ENCODE measurements at places on chromosomes 3 and 15.

- DNase-seq = no peak
Observed at GRCh38 chr3:72171463-72171881, 386.5 kb upstream of the PROK2 start.

DNA sequence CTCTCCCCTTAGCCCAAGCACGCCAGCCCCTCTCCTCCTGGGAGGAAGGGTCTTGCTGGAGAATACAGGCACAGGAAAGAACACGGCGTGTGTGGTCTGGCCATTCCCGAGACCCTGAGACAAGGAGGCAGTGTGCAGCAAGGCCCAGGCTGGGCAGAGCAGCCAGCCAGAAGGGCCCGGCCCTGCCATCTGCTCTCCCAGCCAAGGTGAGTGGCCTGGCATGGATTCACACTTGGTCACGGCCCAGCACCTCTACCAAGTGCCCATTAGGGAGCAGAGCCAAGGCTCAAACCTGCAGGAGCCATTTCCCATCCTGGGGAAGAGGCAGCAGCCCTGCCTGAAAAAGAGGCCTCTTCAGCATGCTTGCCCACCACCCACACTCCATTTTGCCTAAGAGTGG is 28.6 kb downstream of the MEGF11 start:
- no peak for DNase-seq

- DNase-seq = no peak
Observed at GRCh38 chr3:128563439-128563838, 70.4 kb upstream of the GATA2 start.

DNA sequence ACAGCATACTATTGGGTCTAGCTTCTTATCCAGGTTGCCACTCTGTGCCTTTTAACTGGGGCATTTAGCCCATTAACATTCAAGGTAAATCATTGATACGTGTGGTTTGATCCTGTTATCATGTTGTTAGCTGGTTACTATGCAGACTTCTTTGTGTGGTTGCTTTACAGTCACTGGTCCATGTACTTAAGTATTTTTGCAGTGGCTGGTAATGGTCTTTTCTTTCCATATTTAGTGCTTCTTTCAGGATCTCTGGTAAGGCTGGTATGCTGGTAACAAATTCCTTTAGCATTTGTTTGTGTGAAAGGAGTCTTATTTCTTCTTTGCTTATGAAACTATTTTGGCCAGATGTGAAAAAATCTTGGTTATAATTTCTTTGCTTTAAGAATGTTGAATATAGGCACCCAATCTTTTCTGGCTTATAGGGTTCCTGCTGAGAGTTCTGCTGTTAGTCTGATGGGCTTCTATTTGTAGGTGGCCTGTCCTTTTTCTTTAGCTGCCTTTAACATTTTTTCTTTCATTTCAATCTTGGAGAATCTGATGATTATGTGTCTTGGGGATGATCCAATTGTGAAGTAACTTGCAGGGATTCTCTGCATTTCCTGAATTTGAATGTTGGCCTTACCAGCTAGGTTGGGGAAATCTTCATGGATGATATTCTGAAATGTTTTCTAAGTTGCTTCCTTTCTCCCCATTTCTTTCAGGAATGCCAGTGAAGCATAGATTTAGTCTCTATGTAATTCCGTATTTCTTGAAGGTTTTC is 39.3 kb downstream of the CCR1 start:
- DNase-seq = peak; percentile 34

DNA sequence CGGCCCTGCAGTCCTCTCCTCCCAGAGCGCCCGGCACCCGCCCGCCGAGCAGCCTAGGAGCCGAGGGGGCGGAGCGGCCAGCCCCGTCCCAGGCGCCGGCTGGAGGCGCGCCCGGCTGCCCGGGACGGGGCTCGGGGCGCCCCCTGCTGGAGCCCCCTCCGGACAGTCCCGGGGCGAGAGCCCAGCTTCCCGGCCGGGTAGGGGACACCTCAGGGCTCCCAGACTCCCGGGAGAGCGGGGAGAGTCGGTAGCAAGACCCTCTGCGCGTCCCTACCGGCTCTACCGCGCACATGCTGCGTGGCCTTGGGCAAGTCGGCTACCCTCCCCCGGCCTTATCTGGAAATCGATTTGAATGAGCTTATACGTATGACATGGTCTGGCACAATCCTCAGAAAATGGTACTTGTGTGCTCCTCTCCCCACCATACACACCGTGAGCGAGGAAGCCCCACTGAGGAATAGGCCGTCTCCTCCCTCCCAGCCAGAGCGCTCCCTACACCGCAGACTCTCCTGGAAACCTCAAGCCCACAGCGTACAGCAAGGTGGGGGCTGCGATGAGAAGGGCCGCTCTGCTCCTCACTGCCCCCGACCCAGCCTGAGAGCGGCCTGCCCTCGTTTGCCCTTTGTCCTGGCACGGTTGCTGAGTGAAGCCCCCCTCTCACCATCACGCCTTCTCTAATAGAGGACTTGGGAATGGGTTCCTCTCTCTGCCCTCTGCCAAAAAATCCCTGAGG is at the start of gene DAPK2:
DAPK2 (minus strand) TSS at position 65 of the 733 bp plus-strand sequence. CDS start 6,224 bp downstream, outside the sequence.
- peak; percentile 58 for DNase-seq

GRCh38 chr3:169286214-169286613 is 377.3 kb downstream of the MECOM start:
- no peak for DNase-seq

GRCh38 chr15:74821091-74821789 is 5.2 kb upstream of the CPLX3 start:
- no peak for DNase-seq

DNA sequence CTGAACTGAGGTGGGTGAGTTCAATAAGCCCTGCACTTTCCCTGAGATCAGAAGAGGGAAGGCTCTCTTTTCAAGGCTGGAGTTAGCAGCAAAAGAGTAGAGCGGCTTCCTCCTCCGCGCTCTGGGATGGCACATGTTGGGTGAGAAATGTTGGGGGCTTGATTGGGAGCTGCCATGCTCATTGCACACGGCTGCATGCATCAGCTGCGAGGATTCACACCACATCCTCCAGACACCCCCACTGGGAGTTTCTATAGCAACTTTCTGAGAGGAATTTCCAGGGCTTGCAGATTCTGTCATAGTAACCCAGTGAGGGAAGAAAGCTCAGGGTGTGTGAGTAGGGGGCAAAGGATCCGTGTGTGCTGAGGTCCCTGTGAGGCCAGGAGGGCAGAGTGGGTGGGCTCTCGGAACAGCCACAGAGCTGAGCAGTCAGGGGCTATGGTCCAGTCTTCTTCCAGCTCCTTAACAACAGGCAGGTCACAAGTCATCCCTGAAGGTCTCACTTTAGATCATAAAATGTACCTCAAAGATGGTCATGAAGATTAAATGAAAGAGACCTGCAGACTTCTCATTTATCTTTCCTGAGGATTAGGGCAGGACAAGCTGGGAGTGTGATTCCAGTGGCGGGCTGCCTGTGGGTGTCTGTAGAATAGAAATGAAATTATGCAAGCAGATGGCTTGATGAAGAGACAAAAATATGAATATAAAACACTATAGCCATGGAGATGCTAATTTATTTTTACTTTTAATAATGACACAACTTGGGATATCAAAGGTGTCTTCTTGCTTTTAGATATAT is 75.7 kb upstream of the CHRNA7 start:
- DNase-seq = no peak

GRCh38 chr3:183073839-183074238 is 25.5 kb downstream of the MCCC1 start:
- no peak for DNase-seq

DNA sequence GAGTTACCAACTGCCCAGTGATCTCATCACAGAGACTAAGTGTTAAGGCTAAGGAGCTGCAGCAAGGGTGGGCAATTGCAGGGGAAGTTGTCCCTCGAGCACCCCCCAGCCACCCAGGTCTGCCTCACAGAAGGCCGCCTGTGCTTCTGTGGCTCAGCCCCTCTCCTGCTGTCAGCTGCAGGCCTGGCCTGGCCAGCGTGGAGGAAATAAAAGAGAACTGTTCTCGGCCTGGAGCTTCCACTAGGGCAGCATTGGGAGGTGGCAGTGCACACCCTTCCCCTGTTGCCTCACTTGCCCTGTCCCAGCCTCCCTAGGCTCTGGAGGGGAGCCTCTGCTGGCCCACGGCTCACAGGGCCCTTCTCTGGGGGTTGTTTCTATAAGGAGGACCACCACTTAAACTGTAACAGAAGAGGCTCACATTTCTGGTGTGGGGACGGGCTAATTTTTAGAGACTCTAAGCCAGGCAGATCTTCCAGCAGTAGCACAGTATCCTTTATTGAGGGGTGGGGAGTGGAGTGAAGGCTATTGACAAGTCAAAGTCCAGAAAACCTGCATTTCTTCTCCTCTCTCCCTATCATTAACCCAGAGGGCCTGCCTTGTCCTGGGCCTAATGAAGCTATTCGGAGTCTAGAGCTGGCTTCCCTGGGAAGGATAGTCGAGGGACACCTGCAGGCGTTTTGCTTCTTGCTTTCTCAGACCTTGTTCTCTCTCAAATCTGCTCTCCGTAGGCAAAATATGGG is 75.6 kb upstream of the ADPGK start:
- DNase-seq = no peak

- DNase-seq = peak; percentile 2
Observed at GRCh38 chr3:161630794-161631193, 134.2 kb downstream of the OTOL1 start.

DNA sequence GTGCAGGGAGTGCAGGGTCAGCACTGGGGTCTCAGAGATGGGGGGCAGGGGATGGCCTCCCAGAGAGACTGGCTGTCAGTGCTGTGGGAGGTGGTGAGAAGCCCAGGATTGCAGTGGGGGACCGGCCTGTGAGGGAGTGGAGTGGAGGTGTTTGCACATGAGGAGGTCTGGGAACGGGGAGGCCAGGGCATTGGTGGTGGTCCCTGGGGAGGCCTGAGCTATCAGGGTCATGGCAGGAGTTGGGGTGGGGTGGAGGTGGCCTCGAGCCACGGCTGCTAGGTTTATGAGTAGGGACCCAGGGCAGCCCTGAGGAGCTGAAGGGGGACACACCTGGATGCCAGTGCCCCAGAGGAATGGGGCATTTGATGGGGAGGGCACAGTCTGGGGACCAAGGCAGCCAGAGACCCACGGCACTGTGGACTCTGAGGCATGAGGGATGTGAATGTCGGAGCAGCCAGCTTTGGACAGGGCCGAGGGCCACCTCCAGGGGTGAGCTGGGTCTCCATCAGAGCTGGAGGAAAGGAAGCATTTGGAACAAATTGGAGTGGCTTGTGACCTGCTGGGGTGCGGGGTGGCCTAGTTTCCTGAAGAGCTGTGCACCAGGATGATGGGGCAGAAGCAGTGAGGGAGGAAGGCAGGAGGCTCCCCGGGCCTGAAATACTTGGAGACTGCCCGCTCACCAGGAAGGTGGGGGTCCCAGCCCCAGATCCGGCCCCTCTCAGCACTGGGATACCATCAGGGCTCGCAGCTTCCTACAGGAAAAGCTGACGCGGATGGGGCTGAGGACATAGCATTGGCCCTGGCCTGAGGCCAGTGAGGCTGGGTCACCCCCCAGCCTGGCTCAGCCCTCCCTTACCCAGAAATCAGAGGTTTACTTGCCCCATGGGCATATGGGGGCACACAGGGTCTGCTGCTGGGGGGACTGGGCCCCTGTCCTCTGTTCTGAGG is 9.5 kb upstream of the CSPG4 start:
- DNase-seq = no peak

GRCh38 chr15:58908550-58909309 is 24.7 kb downstream of the SLTM start:
- no peak for DNase-seq

DNA sequence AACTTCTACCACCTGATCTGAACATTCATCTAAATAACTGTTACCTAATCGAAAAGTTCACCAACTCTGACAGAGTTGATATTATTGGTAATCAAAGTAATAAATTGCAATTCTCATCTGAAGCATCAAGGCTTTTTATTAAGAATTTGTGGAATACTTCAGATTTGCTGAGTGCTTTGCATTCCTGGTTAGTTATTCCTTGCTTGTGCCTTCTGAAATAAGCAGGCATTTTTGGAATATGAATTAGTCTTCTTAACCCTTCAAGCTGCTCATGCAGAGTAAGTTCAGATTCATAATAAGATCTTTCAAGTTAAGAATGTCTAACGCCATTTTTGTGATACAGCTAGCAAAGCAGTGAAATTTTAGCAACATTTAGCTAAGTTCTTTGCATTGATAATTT is 188.5 kb downstream of the ALCAM start:
- DNase-seq = peak; percentile 30

DNA sequence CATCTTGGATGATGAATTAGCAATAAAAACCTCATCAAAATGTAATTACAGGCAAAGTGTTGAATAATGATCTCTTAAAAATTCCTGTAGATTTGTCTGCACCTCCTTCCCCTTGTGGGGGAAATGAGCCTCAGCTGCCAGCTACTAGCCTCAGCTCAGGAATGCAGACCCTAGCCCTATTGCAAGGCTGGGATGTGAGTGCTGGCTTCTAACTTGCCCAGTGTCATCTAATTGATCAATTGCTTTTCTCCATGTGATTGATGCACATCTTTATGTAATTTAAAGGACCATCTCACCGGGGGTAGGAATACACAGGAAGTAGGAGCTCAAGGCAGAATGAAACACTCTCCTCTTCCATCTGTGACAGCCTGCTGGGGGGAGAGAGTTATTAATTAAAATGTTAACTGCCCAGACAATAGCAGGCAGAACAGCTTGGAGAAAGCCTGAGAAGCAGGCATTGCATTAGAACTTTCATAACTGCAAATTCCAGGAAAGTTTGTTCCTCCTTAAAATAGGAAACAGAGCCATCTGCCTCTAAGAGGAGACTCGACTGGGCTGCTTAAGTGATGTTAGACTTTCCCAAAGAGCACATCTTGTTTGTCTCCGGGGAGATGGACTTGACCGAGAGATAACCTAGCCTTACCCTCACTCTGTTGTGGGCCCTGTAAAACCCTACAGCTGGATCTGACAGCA is 69.6 kb downstream of the LRTM1 start:
- DNase-seq = no peak

GRCh38 chr3:78668302-78668701 is 1099.5 kb downstream of the ROBO1 start:
- no peak for DNase-seq

GRCh38 chr15:26013981-26014380 is 150.9 kb upstream of the ATP10A start:
- no peak for DNase-seq

- no peak for DNase-seq
Observed at GRCh38 chr3:66803206-66803605, 194.9 kb upstream of the KBTBD8 start.

DNA sequence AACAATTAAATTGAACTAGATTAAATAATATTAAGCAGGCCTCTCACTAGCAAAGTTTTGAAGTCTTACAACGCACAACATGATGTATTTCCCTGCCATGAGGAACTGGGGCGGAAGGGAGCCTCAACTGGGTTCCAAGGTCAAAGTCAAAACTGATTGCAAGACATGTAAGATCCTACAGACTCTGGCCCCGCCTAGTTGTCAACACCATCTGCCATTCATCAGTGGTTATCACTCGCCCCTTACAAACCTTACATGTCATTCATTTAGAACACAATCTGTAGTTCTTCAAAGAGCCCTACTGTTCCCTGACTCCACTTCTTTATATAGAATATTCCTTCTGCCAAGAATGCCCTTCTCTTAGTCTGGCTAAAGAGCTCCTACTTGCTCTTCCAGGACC is 10.0 kb downstream of the ATP13A3 start:
- no peak for DNase-seq

- DNase-seq = no peak
Observed at GRCh38 chr15:31332020-31332680, 5.5 kb downstream of the KLF13 start.

- peak; percentile 41 for DNase-seq
Observed at GRCh38 chr15:42921342-42921731, 759 bp upstream of the TTBK2 start.

Measured in choroid plexus epithelial cell (primary cell).